Esophagus squamous epithelium (tissue), 5 donors: ENCODE measurements at places on chromosomes 1 and 21.

- no peak for DNase-seq
These were observed 24.0 kb downstream of the FAM151A start for GRCh38 chr1:54599211-54599823.

- DNase-seq: no peak
These were observed 7.9 kb upstream of the A3GALT2 start for GRCh38 chr1:33328817-33329216.

DNA sequence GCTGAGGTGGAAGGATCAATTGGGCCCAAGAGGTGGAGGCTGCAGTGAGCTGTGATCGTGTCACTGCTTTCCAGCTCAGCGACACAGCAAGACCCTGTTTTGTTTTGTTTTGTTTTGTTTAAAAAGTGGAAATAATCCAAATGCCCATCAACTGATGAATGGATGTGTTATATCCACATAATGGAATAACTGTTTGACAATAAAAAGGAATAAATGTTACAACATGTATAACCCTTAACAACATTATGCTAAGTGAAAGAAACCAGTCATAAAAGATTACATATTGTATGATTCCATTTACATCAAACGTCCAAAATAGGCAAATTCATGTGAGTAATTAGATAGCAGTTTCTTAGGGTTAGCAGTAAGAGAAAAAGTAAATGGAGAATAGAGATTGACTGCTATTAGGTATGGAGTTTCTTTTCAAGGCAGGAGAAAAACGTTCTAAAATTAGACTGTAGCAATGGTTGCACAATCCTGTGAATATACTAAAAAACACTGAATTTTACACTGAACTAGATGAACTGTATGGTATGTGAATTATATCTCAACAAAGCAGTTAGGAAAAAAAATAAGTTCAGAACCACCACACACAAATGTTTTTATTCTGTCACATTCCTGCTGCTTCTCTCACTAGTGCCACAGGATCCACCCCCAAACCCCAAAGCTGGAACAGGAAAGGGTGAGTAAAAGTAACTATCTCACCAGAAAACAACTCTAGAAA lies 15.7 kb downstream of the FOXJ3 start:
- DNase-seq: no peak

DNA sequence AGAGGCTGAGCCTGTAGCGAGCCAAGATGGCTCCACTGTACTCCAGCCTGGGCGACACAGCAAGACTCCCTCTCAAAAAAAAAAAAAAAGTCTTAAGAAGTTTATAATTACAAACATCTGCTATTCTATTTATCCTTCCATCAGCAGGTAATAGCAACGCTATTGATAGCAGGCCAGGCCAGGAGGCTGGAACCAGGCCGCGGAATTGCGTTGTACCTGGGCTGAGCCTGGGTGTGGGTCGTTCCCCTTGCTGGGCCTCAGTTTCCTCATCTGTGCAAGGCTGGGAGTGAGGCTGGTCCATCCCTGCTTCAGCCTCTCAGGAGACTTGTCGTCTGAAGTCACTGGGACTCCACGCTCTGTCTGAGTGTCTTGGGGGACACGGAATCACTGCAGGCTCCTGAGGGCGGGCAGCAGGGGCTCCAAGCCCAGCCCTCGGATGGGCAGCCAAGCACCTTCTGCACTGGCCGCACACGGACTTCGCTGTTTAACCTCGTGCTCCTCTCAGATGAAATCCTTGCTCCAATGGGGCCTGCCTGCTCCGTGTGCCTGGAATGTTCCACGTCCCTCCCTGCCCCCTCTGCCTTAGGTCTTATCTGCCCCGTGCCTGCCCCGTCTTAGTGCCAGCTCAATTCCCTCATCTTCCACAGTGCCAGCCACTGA lies 103.9 kb upstream of the C1orf174 start:
- DNase-seq: no peak

- no peak for DNase-seq
These were observed 838 bp upstream of the IBA57 start for GRCh38 chr1:228164561-228165371.

GRCh38 chr1:27192039-27192529 lies 37.2 kb upstream of the SLC9A1 start:
- no peak for DNase-seq

GRCh38 chr1:29033829-29034466 lies 89.8 kb downstream of the TMEM200B start:
- no peak for DNase-seq

DNA sequence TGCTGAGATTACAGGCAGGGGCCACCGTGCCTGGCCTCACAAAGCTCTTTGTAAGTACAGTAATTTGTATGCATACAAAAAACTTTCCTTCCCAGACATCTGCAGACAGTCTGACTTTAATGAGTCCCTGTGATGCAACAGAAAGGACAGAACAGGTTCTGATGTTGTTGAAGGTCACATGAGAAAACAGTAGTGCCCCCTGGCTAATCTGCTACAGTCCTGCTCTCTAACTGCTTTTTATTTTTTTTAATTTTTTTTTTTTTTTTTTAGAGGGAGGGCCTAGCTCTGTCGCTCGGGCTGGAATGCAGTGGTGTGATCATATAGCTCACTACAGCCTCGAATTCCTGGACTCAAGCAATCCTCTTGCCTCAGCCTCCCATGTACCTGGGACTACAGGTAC lies 36.7 kb downstream of the ACBD3 start:
- no peak for DNase-seq
